ENCODE measurements at places on chromosomes 11 and 22. TPM values are rescaled to one million over a fixed set of nuclear protein-coding genes. Genes with fewer than 3 reads are reported as not detected.

Gene TCN2
- total RNA-seq = 26.0 TPM

Gene KCTD14
- total RNA-seq = 10.4 TPM

Gene DSCAML1
- 10.1 TPM for total RNA-seq

Gene OR4P4
- not detected for total RNA-seq
